ENCODE measurements at places on chromosomes 5 and 9. TPM values are rescaled to one million over a fixed set of nuclear protein-coding genes. Genes with fewer than 3 reads are reported as not detected.

DNA sequence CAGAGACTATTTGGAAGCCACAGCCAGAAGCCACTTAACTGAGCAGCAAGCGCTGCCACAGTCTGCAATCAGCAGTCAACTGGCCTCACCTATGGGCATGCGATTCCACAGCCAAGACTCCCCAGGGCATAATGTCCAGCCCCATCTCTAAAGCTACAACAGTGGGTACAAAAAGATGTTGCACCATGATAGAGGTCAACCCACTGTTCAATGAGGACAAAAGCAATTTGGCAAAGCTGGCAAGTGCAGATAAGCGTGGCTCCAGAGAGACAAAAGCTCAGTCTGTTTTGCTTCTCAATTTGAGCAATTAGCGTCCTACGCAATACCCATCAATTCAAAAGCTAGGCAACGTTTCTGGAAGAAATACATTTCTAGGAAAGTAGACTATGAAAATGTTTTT lies 3.2 kb downstream of the TAS2R1 start:
- DNase-seq = no peak

- no peak for DNase-seq
These were observed 129.4 kb downstream of the OLFM1 start for GRCh38 chr9:135216791-135217441.

- DNase-seq = no peak
These were observed 86.3 kb downstream of the NLN start for GRCh38 chr5:65808251-65808741.

The DMRT3 gene
- total RNA-seq = 11.8 TPM

DNA sequence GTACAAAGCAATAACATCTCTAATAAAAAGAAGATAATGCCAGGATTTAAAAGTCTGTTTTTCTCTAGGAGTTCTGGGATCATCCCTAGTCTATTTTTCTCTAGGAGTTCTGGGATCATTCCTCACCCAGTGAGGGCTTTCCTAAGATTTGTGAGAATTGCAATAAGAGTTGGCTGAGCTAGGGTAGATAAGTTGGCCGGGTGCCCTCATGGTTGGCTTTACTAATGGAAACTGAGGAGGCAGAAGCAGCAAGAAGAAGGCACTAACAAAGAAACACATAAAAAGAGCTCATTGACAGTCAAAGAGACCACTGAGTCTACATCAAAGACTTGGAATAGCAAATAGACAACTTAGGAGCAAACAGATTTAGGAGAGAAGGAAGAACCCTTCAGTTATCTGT lies 4.2 kb downstream of the SLC1A3 start:
- no peak for DNase-seq

The CDHR2 gene
- total RNA-seq = 32.0 TPM

GRCh38 chr5:30100148-30100713 lies 1093.3 kb upstream of the CDH6 start:
- no peak for DNase-seq

DNA sequence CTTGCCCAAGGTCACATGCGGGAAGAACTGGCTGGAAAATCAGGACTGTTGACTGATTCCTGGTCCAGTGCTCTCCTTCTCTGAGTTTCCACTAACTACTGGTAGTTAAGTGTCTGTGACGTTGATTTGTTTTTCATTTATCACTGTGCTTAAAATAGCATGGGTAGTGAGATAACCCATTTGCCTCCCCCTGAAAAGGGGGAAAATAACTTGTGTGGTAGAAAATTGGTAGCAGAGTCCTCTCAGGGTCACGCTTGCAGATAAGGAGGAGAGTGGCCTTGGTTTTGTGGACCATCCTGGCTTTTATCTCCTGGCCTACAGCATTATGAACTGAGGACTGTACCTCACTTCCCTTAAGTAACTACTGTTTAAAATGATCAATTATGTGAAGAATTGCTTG lies 10.9 kb downstream of the FUBP3 start:
- DNase-seq = no peak

DNA sequence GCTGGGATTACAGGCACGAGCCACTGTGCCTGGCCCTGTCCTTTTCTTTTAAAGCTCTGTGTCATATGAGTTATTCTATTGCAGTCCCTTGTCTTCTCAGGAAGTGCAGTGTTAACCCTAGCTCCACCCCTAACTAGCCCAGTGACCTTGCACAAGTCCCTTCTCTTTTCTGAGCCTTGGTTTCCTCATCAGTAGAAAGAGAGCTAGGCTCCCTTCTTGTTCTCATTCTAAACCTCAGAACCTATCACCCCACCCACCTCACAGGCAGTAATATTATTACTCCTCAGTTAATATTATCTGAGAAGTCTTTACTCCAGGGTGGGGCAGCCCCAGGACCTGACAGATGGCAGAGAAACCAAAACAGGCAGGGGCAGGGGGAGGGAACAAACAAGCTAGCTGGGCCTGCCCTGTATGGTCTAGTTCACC lies 7.2 kb downstream of the CYFIP2 start:
- DNase-seq = no peak

DNA sequence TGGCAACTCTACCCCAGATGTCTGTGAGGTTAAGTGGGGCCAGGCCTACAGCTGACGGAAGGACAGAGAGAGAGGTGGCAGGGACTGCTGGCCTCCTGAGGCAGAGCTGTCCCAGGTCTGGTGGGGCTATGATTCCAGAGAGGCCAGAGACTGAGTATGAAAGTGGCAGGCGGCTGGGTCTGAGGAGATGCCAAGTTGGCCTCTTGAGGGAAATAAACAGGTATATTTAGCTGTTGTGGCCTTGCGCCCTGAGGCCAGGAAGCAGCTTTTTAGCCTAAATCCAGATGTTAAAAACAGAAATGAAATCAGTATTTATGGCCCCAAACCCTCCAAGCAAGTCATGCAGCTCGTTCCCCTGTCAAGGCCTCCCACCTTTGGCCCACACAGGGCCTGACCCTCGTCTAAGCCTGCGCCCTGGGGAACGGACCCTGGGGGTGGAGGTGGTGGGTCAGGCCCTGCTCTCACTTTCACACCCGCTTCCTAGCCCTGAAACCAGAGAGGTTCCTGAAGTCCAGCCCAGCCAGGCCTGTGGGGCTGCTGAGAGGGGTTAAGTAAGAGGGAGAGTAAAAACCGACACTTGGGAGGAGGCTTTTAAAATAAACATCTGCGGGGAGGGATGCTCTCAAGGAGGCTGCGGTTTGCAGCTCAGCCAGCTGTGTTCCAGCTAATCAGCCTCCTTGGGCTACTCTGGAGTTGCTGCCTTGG lies 18.7 kb downstream of the PCDHGC5 start:
- peak; percentile 57 for DNase-seq

GRCh38 chr5:171534043-171534895 lies 114.8 kb downstream of the FGF18 start:
- no peak for DNase-seq

The F2RL1 gene
- total RNA-seq = 1.1 TPM

DNA sequence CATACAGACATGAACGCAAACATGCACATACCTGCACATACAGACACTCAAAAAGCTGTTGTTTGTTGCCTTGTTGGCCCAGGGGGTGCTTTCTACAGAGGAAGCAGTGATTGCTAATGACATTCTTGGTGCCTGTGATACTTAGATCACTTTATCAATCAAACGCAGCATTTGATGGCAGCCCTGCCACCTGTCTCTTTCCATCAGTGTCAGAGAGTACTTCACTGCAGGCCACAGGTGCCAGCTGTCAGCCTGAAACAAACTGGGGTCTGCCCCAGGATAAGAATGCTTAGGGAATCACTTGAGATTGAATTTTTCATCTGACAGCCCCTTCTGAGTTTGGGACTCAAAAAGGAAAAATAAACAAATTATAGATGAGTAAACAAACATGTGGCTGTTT lies 388.9 kb upstream of the SGCD start:
- DNase-seq = no peak

- DNase-seq = no peak
These were observed 323.9 kb upstream of the RORB start for GRCh38 chr9:74173284-74173683.

- peak; percentile 48 for DNase-seq
These were observed 36.6 kb upstream of the MYORG start for GRCh38 chr9:34413231-34413852.

The PDCD1LG2 gene
- total RNA-seq = 0.63 TPM

- DNase-seq = peak; percentile 49
These were observed 861 bp downstream of the UBQLN1 start for GRCh38 chr9:83706676-83707517.

The SLC34A3 gene
- 0.25 TPM for total RNA-seq

DNA sequence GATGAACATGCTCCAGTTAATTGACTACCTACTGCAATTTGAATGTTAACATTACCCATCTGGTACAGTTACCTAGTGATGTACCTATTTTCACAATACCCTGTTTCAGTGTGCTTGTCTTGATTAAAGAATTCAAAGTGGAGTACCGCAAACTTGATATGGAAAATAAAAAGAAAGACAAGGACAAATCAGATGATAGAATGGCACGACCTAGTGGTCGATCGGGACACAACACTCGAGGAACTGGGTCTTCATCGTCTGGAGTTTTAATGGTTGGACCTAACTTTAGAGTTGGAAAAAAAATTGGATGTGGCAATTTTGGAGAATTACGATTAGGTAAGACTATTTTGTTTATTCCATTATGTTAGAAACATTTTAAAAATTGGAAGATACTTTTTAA lies 33.5 kb downstream of the CSNK1G3 start:
- no peak for DNase-seq

GRCh38 chr9:127873886-127874285 lies 3.6 kb downstream of the AK1 start:
- DNase-seq = peak; percentile 91

The PKD2L2 gene
- 2.0 TPM for total RNA-seq

The AGXT2 gene
- not detected for total RNA-seq

DNA sequence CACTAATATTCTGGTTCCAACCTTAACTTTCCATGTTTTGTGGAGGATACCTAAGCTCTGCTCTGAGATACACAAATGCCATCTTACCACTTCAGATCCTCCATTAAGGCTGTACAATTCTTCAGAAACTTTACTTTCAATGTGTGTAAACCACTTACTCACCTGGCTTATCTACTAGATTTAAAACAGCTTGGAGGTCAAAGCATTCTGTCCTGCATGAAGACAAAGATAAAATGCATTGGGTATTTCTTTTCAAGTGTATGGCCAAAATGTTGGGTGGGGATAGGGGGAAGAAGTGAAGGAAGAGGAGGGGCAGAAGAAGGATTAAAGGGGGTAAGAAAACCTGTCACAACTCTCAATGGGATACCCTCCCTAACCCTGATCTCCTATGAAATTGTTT lies 939 bp downstream of the GOLGA1 start:
- no peak for DNase-seq

The C5orf63 gene
- 17.8 TPM for total RNA-seq

- DNase-seq = no peak
These were observed 148.0 kb downstream of the FGF1 start for GRCh38 chr5:142537938-142538337.

GRCh38 chr9:96408409-96409280 lies 9.5 kb downstream of the ZNF367 start:
- no peak for DNase-seq

GRCh38 chr5:127055880-127056653 lies 17.2 kb downstream of the C5orf63 start:
- DNase-seq = no peak

DNA sequence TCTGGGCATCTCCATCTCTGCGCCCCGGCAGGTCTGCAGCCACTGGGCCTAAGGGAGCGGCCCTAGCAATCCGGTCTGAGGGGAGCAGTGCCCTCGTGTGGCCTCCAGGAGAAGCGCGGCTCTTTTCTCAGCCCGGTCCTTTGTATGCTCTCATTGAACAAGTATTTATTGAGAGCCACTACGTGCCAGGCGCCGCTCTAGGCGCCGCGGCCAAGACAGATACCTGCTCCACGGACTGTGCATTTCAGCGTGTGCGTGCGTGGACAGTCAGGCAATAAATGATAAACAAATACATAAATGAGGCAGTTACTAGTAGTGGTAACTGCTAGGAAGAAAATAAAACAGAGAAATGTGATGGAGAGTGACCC lies 2.3 kb upstream of the SLC4A9 start:
- DNase-seq = peak; percentile 90

The DBH gene
- total RNA-seq = not detected

GRCh38 chr5:75045071-75045470 lies 7.3 kb downstream of the GCNT4 start:
- DNase-seq = no peak

The NEURL1B gene
- total RNA-seq = 15.8 TPM

The PCDHA11 gene
- 2.9 TPM for total RNA-seq

The ZNF354C gene
- 4.6 TPM for total RNA-seq
